ENCODE measurements at places on chromosomes 4 and X. TPM values are rescaled to one million over a fixed set of nuclear protein-coding genes. Genes with fewer than 3 reads are reported as not detected.

DNA sequence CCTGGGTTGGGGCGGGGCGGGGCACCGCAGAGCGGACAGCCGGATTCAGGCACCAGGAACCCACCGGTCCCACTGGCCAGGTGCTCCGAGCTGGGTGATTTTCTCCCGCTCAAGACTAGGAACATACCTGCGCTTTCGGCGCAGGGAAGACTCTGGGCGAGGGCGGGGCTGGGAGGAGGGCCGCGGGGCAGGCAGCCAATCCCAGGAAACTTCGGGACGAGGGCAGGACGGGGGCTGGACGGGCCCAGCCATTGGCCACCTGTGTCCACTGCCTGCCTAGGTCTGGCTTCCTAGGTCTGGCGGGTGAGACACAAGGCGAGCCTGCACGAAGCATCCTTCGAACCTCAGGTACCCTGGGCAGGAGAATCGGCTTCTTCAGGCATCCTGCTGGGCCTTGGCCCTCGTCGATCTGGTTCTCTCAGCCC, 274 bp upstream of the ERVMER34-1 start:
- no peak overlapping the region for H3K27ac ChIP-seq
- peaks cover 7% of the 10 kb centered on the region for H3K27me3 ChIP-seq
- H3K36me3 ChIP-seq = peaks cover 4% of the 10 kb centered on the region
- H3K4me1 ChIP-seq = no peaks in the 10 kb centered on the region
- peak; percentile 45 for DNase-seq

TXK gene
- total RNA-seq = not detected

CXCL5 gene
- total RNA-seq = not detected

SERTM2 gene
- total RNA-seq = not detected

GRCh38 chr4:132333724-132334047, 815.4 kb upstream of the PCDH10 start:
- H3K4me1 ChIP-seq = no peaks in the 10 kb centered on the region
- H3K4me3 ChIP-seq = no peak overlapping the region
- DNase-seq = no peak
- no peak overlapping the region for H3K27ac ChIP-seq

DNA sequence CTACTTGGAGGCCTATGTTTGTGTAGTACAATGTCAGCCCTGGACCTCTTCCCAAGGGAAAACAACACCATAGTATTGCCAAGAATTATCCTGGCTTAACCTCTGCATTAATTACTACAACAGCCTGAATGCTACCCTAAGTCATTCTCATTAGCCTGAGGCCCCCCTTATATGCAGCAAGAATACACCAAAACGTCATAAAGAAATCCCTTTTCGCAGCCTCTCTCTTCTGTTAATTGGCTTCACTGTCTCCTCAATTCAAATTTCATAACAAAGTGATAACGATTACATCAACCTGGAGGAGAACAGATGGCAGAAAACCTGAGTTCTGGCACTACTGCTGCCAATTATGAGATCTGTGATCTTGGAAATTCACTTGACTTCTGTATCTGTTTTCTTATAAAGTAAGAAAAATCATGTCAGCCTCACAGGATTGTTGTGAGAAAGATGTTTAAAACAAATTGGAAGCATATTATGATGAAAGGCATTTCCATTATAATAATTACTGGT, 1663.1 kb downstream of the STIM2 start:
- H3K27me3 ChIP-seq = no peaks in the 10 kb centered on the region
- H3K4me3 ChIP-seq = no peak overlapping the region
- H3K4me1 ChIP-seq = no peaks in the 10 kb centered on the region
- H3K36me3 ChIP-seq = no peaks in the 10 kb centered on the region
- no peak overlapping the region for H3K27ac ChIP-seq
- DNase-seq = no peak

GRCh38 chr4:5989236-5990225, 28.7 kb downstream of the C4orf50 start:
- no peak overlapping the region for H3K4me3 ChIP-seq
- peaks cover 9% of the 10 kb centered on the region for H3K36me3 ChIP-seq
- peaks cover under 1% of the 10 kb centered on the region for H3K4me1 ChIP-seq
- DNase-seq = no peak

CHIC1 gene
- 5.6 TPM for total RNA-seq

CPLX1 gene
- total RNA-seq = 115 TPM

DNA sequence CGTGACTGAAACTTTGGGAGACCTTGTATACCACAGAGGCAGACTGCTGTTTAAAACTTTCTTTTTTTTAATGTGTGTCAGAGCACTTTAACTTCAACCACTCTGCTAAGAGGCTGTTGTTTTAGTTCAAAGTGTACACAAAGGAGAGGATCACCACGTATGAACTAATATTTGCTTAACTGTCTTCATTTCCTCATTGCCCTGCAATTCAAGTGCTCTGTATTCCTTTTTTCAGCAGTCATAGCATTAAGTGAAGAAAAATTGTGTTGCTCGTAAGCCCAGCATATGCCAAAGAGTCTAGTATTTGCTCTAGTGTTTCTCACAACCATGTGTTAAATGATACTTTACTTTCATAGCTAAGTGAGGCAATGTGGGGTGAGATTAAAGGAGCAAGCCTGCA, 63.0 kb upstream of the HHIP start:
- H3K27me3 ChIP-seq = no peaks in the 10 kb centered on the region
- no peak for DNase-seq
- H3K4me3 ChIP-seq = no peak overlapping the region
- no peak overlapping the region for H3K27ac ChIP-seq

PASD1 gene
- not detected for total RNA-seq

PORCN gene
- 18.6 TPM for total RNA-seq

PPP4R3C gene
- total RNA-seq = not detected

SLC35A2 gene
- 22.1 TPM for total RNA-seq

PTCHD1 gene
- 1.3 TPM for total RNA-seq

GRCh38 chrX:14027511-14028019, 2.1 kb downstream of the GEMIN8 start:
- H3K4me1 ChIP-seq = peaks cover 4% of the 10 kb centered on the region
- H3K27ac ChIP-seq = no peak overlapping the region
- no peak for DNase-seq

FAM9B gene
- not detected for total RNA-seq

CDKL2 gene
- 1.6 TPM for total RNA-seq

DNA sequence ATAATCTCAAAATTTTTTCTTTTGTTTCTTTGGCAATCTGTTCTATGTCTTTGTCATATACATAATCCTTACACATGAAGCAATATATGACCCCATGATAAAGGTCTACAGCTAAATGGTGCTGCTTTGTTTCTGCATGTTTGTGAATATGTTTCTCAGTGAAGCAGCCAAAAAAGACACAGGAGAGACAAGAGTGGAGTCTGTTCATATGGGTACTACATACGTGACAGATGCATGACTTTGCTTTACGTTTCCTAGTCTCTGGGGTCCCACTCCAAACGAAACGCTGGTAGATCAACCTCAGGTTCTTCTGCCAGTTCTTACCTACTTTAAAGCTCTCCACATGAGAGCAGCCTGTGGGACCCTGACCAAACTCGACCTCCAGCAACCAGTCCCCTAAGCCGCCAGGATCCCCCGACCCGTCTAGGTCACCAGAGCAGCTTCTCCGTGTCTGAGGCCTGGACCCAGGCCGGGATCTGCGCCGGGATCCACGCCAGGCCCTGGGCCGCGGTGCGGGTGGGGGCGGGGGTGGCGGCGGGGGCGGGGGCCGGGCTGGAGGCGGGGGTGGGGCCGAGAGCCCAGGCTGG, 1.5 kb downstream of the USP51 start:
- peak overlapping the region; percentile 85 for H3K4me3 ChIP-seq
- peaks cover 3% of the 10 kb centered on the region for H3K4me1 ChIP-seq
- no peaks in the 10 kb centered on the region for H3K36me3 ChIP-seq
- DNase-seq = no peak
- H3K27ac ChIP-seq = peak overlapping the region; percentile 78

GRCh38 chr4:185840201-185840600, 28.2 kb upstream of the SORBS2 start:
- H3K4me1 ChIP-seq = peaks cover 6% of the 10 kb centered on the region
- no peak overlapping the region for H3K4me3 ChIP-seq
